NCI-H1417 treated with DMSO at 0.1 percent for 48 hours (cell line): ENCODE measurements at places on chromosomes 11 and 22.

GRCh38 chr11:85021058-85021457, 606.1 kb downstream of the DLG2 start:
- no peak for DNase-seq

GRCh38 chr11:10459029-10459970, 4.2 kb downstream of the AMPD3 start:
- no peak for DNase-seq

- DNase-seq = no peak
These were observed 406.6 kb downstream of the LARGE1 start for GRCh38 chr22:33513388-33514338.

GRCh38 chr22:19844377-19845053, 10.2 kb downstream of the GNB1L start:
- no peak for DNase-seq

GRCh38 chr11:124098141-124098540, 17.1 kb upstream of the VWA5A start:
- DNase-seq = no peak

GRCh38 chr11:122226810-122227379, 110.9 kb upstream of the BLID start:
- no peak for DNase-seq

DNA sequence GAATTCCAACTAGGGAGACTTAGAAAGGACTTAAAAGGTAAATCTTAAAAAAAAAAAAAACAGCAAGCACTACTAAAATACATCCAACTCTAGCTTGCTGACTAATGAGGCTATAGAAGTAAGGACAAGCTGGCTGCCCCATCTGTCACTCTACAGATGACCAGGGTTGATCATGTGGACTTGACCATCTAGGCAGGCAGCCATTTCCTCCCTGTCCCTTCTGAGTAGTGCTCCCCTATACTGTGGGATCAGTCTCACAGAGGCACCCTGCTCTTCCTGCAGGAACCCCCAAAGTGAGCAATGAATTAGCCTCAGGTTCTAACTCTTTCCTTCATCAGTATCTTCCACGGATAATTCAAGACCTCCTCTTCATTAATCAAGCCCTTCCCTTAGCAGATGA, 12.3 kb downstream of the SLC1A2 start:
- DNase-seq = no peak
